Cardiac fibroblast (primary cell): ENCODE measurements at places on chromosomes 12 and 14.
A peak's percentile ranks its signal among the peaks of the same experiment; 100 is the strongest.

DNA sequence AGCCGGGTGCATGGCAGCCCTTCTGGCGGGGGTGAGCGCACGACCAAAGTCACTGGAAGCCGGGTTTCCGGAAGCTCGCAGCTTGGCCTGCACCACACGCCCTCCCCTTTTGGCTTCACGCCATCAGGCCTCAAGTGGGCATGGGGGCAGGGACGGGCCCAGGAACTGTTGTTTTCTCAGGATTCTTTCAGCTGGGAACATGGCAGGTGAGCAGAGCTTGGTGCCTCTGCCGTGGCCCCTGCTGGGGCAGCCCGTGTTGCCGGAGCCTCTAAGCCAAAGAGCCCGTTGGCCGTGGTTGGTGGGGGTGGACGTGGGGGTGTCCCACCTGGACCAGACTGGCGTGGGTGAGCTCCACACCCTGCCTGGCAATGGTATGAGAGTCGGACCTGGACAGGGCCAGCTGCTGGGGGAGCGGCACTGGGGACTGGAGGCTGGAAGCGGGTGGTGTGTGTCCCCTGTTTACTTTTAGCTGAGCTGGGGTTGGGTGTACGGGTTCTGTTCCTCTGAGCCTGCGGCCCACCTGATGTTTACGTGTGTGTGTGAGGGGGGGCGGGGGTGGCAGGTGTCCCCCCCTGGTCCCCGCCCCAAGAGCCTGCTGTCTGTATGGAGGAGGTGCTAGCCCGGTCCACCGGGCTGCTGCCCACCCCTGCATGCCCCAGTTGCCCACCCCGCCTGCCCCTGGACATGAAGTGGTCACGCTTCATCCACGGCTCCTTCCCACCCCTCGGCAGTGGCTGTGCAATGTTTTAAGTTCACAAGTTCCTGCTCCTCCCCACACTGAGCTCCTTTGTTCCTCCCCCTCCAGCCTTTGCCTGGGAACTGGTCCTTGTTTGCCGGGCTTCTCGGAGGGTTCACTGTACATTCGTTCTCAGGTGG, 28.7 kb upstream of the PLD4 start:
- no peak for DNase-seq

- no peak for DNase-seq
These were observed 27.7 kb upstream of the DHRS2 start for GRCh38 chr14:23608454-23608853.

- DNase-seq = peak; percentile 92
These were observed 55.5 kb downstream of the ETV6 start for GRCh38 chr12:11705010-11705409.

- DNase-seq = peak; percentile 12
These were observed 1.1 kb downstream of the KDM5A start for GRCh38 chr12:388012-388411.

DNA sequence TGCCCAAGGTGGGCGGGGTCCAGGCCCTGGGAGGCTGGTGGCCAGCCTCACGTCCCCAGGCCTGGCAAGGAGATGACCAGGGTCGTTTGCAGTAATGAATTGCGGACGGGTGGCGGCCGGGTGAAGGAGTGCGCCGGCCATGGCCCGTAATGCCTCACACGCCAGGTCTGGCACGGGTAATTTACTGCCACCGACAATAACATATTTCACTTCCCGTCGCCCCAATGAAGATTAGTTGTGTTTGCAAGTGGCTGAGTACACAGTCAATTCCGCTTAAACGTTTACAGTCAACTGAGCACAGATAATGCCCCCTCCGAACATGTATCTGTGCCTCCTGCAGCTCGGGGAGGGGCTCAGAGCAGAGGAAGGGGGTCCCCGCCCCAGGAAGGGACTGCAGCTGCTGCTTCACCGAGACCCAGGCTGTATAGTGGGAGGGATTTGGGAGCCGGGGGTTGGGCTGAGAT, 48.3 kb downstream of the MVK start:
- no peak for DNase-seq

- no peak for DNase-seq
These were observed 94.9 kb downstream of the ALG10B start for GRCh38 chr12:38411426-38411825.

GRCh38 chr12:72677139-72677538, 405.0 kb downstream of the TRHDE start:
- DNase-seq = no peak

- no peak for DNase-seq
These were observed 12.1 kb downstream of the LTBP2 start for GRCh38 chr14:74599946-74600345.

- no peak for DNase-seq
These were observed 41.4 kb downstream of the SPTSSA start for GRCh38 chr14:34420547-34421150.
